Esophagus squamous epithelium (tissue), 5 donors: ENCODE measurements at places on chromosomes 3 and 15. TPM values are rescaled to one million over a fixed set of nuclear protein-coding genes. Genes with fewer than 3 reads are reported as not detected.

DNA sequence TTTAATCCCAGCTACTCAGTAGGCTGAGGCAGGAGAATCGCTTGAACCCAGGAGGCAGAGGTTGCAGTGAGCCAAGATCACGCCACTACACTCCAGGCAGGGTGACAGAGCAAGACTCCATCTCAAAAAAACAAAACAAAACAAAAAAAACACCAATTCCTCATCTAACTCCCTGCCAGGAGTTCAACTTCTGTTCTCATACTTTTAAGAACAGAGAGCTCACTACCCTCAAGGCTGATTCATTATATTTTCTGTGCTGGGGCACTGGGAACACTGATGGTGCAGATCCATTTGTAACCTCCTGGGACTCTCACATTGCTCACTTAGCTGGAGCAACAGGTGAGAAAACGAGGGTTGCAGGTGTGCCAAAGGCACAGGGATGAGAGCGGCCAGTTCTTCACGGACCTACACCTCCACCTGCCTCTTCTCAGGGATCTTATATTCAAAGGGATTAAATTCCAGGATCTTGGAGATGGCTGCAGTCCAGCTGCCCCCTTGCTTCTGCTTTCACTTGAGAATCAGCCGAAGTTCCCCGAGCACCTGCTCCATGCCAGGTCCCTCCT lies 12.3 kb upstream of the CSK start:
- peaks cover 24% of the 10 kb centered on the region for H3K27me3 ChIP-seq
- no peak overlapping the region for H3K4me3 ChIP-seq
- no peak overlapping the region for H3K27ac ChIP-seq
- DNase-seq = no peak
- no peaks in the 10 kb centered on the region for H3K36me3 ChIP-seq
- H3K4me1 ChIP-seq = peaks cover 3% of the 10 kb centered on the region

QRICH1 gene
- 85.6 TPM for total RNA-seq

DNA sequence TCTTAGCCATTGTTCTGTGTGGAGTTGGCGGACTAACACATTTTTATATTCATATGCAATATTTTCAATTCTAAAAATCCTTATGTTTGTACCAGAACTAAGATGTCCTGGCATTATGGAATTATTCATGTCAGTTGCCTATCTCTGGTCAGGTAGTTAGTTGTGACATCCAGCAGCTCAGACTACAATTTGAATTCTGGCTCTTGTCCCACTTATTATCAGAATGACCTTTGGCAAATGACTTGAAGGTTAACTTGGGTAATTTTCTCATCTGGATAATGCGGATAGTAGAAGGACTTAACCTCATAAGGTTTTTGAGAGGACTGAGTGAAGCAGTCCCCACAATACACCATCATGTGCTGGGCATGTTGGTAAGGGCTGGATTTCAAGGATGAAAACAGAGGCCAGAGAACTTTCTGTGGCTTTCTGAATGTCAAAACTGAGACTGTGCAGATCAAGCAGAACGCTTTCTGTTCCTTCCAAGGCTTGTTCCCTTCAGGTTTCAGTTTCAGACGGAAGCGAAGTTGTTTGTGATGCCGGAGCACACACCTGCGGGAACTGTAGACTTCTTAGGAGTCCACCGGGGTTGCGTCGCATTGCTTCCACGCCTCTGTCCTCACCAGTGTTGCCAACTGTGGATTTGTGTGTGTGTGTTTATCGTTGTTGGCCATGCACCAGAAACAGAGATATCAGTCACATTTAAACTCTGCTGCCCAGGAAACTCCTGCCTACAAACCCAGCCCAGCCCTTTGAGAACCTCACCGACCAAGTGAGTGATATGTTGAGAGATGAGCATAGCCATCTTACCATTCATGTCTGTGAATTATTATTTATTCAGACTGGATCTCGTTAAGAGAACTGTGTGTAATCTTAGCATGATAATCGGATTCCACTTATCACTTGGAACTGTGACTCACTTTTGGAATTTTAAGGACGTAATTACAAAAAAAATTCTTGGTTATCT lies 76.0 kb downstream of the PTPRG start:
- no peaks in the 10 kb centered on the region for H3K27me3 ChIP-seq
- H3K36me3 ChIP-seq = no peaks in the 10 kb centered on the region
- no peak overlapping the region for H3K27ac ChIP-seq
- no peaks in the 10 kb centered on the region for H3K4me1 ChIP-seq
- DNase-seq = no peak

APBA2 gene
- 1.1 TPM for total RNA-seq

DNA sequence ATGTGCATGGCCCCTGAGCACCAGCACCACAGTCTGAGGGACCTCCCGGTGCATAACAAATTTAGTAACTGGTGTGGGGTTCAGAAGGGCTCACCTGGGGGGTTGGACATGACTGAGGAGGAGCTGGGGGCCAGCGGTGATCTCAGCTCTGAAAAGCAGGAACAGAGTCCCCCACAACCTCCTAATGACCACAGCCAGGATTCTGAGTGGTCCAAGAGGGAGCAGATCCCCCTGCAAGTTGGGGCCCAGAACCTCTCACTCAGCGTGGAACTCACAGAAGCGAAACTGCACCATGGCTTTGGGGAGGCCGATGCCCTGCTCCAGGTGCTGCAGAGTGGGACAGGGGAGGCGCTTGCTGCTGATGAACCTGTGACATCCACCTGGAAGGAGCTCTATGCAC lies 43.0 kb downstream of the CDAN1 start:
- no peaks in the 10 kb centered on the region for H3K36me3 ChIP-seq
- no peaks in the 10 kb centered on the region for H3K4me1 ChIP-seq
- no peak for DNase-seq
- no peak overlapping the region for H3K27ac ChIP-seq
- H3K27me3 ChIP-seq = no peaks in the 10 kb centered on the region

GRCh38 chr3:14322667-14323295 lies 79.6 kb upstream of the SLC6A6 start:
- H3K4me3 ChIP-seq = no peak overlapping the region
- H3K27ac ChIP-seq = no peak overlapping the region
- no peak for DNase-seq
- no peaks in the 10 kb centered on the region for H3K27me3 ChIP-seq

CCDC12 gene
- total RNA-seq = 76.2 TPM

DNA sequence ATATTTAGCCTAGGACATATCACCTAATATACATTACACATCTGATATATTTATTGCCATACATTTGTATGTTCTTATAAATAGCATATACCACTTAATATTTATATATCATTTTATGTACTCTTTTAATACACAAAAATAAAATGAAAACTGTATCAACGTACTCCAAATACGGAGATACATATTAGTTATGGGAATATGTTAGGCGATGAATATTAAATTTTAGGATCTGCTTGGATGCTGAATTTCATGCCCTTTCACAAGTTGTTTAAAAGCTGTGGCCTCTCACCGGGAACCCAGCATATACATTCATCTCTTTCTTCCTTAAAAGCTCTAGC lies 50.6 kb downstream of the ZIC4 start:
- H3K4me3 ChIP-seq = no peak overlapping the region
- no peaks in the 10 kb centered on the region for H3K36me3 ChIP-seq
- no peak overlapping the region for H3K27ac ChIP-seq

DNA sequence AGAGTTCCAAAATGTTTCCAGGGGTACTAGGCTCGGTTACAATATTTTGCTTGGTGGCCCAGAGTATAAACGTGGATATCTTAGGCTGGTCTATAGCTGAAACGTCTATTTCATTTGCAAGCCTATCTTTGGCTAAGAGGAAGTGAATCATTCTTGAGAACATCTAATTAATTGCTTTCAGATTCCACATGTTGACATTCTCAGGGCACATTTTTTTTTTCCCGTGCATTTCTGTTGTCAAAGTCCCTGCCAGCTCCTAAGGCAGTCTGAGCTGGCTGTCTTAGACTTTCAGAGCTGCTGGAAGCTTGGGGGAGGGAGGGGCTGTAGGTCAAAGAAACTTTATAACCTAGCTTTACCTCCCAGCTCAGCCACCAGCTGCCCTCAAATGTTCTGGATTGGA lies 23.2 kb upstream of the LAMP3 start:
- H3K27ac ChIP-seq = no peak overlapping the region
- H3K27me3 ChIP-seq = no peaks in the 10 kb centered on the region
- no peaks in the 10 kb centered on the region for H3K36me3 ChIP-seq
- no peak overlapping the region for H3K4me3 ChIP-seq

DNA sequence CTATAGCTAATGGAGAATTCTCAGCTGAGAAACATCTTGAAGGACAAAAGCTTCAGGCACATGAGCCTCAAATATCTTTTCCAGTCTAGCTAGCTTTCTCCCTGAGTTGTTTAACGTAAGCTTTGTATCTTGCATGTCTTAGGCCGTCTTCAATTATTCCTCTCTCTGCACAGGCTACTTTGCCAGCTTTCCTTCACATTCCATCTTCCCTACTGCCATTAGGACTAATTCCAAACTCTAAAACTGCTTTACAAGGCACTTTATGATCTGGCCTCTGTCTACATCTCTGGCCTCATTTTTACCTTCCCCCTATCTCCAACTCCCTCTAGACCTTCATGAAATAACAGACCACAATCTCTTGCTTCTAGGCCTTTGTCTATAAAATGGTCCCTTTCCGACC lies 171.4 kb downstream of the GREM1 start:
- H3K27me3 ChIP-seq = no peaks in the 10 kb centered on the region
- no peak overlapping the region for H3K4me3 ChIP-seq
- no peaks in the 10 kb centered on the region for H3K36me3 ChIP-seq
- H3K4me1 ChIP-seq = no peaks in the 10 kb centered on the region
- DNase-seq = no peak
- no peak overlapping the region for H3K27ac ChIP-seq

DNA sequence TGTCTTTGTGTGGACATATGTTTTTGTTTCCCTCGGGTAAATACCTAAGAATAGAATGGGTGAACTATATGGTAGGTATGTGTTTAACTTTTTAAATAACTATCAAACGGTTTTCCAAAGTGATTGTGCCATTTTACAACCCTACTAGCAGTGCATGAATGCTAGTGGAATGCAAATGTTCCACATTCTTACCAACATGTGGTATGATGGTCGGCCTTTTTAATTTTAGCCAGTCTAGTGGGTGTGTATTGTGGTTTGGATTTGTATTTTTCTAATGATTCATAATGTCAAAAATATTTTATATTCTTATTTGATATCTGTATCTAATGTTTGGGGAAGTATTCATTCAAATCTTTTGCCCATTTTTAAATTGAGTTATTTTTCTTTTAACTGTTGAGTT lies 68.2 kb upstream of the SMAD3 start:
- DNase-seq = no peak
- H3K27ac ChIP-seq = no peak overlapping the region
- H3K27me3 ChIP-seq = no peaks in the 10 kb centered on the region
- H3K36me3 ChIP-seq = no peaks in the 10 kb centered on the region
- H3K4me3 ChIP-seq = no peak overlapping the region

RGMA gene
- total RNA-seq = 74.7 TPM

- H3K27me3 ChIP-seq = peaks cover 14% of the 10 kb centered on the region
- no peaks in the 10 kb centered on the region for H3K36me3 ChIP-seq
- DNase-seq = no peak
- no peak overlapping the region for H3K4me3 ChIP-seq
- no peak overlapping the region for H3K27ac ChIP-seq
Measured at GRCh38 chr3:50494126-50494525, 9.3 kb downstream of the CACNA2D2 start.

GRCh38 chr15:40563426-40563825 lies 1.4 kb downstream of the CCDC32 start:
- H3K36me3 ChIP-seq = no peaks in the 10 kb centered on the region
- no peaks in the 10 kb centered on the region for H3K27me3 ChIP-seq
- H3K4me3 ChIP-seq = no peak overlapping the region

PPARG gene
- 13.8 TPM for total RNA-seq

DNA sequence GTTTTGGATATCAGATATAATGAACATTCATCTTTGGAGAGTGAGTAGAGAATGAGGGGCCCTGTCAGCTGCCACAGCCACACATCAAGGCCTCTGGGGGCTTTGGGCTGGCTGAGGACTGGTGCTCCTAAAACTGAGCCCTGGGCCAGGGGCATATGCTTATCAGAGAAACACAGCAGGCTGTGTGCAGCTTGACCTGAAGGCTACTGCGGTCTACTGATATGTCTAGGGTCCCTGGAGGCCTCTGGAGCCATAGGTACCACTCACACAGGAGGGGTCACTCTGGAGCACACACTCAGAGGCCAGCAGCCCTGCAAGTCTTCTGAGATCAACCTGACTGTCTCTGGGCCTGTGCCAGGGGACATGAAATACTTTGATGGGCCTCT lies 7.6 kb downstream of the TF start:
- H3K4me3 ChIP-seq = no peak overlapping the region
- H3K27me3 ChIP-seq = no peaks in the 10 kb centered on the region
- no peaks in the 10 kb centered on the region for H3K36me3 ChIP-seq
- DNase-seq = no peak

- no peaks in the 10 kb centered on the region for H3K4me1 ChIP-seq
- DNase-seq = no peak
- H3K36me3 ChIP-seq = peaks cover 5% of the 10 kb centered on the region
- H3K27ac ChIP-seq = no peak overlapping the region
- H3K4me3 ChIP-seq = no peak overlapping the region
Measured at GRCh38 chr3:119669906-119670570, 7.2 kb downstream of the COX17 start.

TMEM207 gene
- total RNA-seq = not detected

DNA sequence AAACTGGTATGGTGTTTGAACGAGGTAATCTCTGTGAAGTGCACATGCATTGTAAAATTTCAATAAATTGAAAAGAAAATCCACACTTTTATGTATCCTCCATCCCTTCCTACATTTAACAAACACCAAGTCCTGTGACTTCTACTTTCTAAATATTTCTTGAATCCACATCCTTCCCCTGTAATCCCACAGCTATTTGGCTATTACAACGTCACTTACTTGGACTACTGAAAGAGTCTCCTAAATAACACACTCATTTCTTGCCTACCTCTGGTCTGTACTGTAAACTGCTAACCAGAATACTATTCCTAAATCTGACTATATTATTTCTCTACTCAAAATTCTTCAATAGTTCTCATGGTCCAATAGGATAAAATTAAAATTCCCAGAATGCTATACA lies 176.1 kb downstream of the NEK10 start:
- no peaks in the 10 kb centered on the region for H3K36me3 ChIP-seq
- H3K27me3 ChIP-seq = no peaks in the 10 kb centered on the region
- no peaks in the 10 kb centered on the region for H3K4me1 ChIP-seq
- no peak overlapping the region for H3K27ac ChIP-seq
- H3K4me3 ChIP-seq = no peak overlapping the region

GRCh38 chr3:69389520-69390248 lies 3.8 kb upstream of the FRMD4B start:
- H3K4me1 ChIP-seq = peaks cover 31% of the 10 kb centered on the region
- no peak overlapping the region for H3K4me3 ChIP-seq
- DNase-seq = no peak
- H3K27me3 ChIP-seq = no peaks in the 10 kb centered on the region

SOX14 gene
- not detected for total RNA-seq

DNA sequence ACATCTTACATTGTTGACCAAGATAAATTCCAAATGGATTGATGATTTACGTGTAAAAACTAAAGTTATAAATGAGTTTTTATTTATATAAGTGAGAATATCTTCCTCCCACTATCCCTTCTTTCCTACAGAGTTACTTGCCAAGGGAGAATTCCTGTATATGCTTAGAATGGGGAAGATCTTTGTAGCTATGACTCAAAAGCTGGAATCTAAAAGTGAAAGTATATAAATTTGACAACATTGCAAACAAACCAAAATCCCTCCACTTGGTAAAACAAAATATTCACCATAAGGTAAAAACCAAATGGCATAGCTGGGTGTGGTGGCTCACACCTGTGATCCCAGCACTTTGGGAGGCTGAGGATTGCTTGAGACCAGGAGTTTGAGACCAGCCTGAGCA lies 52.7 kb upstream of the GCNT3 start:
- H3K27ac ChIP-seq = no peak overlapping the region
- no peak for DNase-seq
- no peak overlapping the region for H3K4me3 ChIP-seq
- H3K36me3 ChIP-seq = no peaks in the 10 kb centered on the region

ZNF770 gene
- total RNA-seq = 70.4 TPM
